Activated CD4-positive, alpha-beta memory T cell treated with anti-CD3 and anti-CD28 coated beads for 36 hours (primary cell): ENCODE measurements at places on chromosomes 5 and 9. TPM values are rescaled to one million over a fixed set of nuclear protein-coding genes. Genes with fewer than 3 reads are reported as not detected.

The RNF145 gene
- total RNA-seq: 92.6 TPM

DNA sequence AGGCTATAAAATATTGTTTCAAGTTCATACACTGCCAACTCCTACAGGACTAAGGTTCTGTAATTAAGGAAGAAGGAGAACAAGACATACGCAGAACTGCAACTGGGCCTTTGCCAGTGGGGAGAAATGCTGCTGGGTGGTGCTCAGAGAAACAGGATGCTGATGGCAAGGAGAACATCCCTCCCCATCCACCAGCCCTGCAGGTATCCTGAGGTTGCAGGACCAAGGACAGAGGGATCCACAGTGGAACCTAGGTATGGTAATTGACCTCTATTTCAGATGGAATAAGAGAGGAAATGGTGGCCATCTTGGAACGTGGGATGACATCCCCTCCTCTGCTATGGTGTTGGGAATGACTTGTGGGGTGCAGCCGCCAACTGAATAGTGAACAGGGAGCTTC lies 206.3 kb upstream of the S1PR3 start:
- H3K36me3 ChIP-seq: no peaks in the 10 kb centered on the region
- no peak overlapping the region for H3K27ac ChIP-seq
- no peak overlapping the region for H3K4me3 ChIP-seq
- peaks cover under 1% of the 10 kb centered on the region for H3K4me1 ChIP-seq
- peaks cover 19% of the 10 kb centered on the region for H3K27me3 ChIP-seq

The SOX30 gene
- 0.65 TPM for total RNA-seq

DNA sequence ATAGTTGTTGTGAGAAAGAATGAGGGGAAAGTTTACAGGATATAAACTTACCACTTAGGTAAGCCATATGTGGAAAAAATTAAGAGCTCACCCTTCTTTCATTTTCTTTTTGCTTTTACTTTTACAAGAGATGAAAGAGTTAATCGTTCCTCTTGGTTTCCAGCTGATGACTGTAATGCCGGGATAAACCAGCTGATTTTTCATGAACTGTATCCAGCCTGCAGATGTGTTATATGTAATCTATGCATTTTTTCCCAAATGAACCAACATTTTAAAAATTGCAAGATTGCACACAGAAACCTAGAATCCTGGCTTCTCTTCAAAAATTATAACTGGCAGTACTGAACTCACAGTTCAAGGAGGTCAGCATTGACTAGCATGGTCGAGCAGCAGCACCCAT lies 185.9 kb downstream of the GRIA1 start:
- no peaks in the 10 kb centered on the region for H3K27me3 ChIP-seq
- no peaks in the 10 kb centered on the region for H3K36me3 ChIP-seq
- no peak overlapping the region for H3K4me3 ChIP-seq
- H3K4me1 ChIP-seq: no peaks in the 10 kb centered on the region

The SH3GL2 gene
- not detected for total RNA-seq

- no peaks in the 10 kb centered on the region for H3K4me1 ChIP-seq
- no peaks in the 10 kb centered on the region for H3K36me3 ChIP-seq
- DNase-seq: no peak
Observed at GRCh38 chr5:69011910-69012309, 81.9 kb upstream of the SLC30A5 start.

DNA sequence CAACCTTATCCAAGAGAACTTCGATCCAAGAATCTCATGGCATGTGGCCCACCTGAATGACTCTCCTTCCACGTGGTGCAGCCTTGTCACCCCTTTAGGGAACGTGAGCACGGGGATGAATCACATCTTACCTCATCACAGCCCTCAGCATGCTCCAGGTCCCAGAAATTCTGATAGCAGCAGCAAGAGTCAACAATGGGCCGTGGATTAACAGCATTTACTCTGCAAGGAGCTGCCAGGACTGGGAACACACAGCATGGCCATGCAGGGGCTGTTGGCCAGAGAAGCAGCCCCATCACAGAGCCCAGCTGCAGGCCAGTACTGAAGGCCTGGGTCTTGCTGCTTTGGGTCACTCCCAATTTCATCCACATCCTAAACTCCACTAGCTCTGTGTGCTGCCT lies 150.4 kb downstream of the C5orf15 start:
- peaks cover 2% of the 10 kb centered on the region for H3K4me1 ChIP-seq
- H3K27me3 ChIP-seq: peaks cover 23% of the 10 kb centered on the region
- no peak for DNase-seq
- no peaks in the 10 kb centered on the region for H3K36me3 ChIP-seq

GRCh38 chr9:71859939-71860338 lies 51.1 kb downstream of the ABHD17B start:
- no peak overlapping the region for H3K4me3 ChIP-seq
- no peaks in the 10 kb centered on the region for H3K27me3 ChIP-seq
- no peak for DNase-seq
- no peak overlapping the region for H3K27ac ChIP-seq
- peaks cover 31% of the 10 kb centered on the region for H3K36me3 ChIP-seq
- H3K4me1 ChIP-seq: peaks cover 8% of the 10 kb centered on the region

DNA sequence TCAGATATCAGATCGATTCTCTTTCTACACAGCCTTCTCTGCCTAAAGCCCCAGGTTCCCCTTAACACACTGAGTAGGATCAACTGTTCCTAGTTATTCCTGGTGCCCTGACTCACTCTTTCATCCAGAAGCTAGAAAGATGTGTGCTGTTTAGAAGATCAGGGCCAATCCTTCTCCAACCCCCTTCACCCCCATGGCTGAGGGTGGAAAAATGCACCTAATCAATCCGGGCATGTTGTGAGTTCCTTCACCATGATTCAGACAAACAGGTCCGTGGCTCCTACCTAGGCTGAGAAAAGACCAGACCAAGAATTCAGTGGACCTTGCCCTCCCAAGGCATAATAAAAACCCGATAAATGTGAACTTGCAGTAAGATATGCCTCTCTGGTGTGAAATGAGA lies 85.4 kb upstream of the EQTN start:
- H3K27ac ChIP-seq: no peak overlapping the region
- H3K36me3 ChIP-seq: no peaks in the 10 kb centered on the region
- peaks cover 5% of the 10 kb centered on the region for H3K27me3 ChIP-seq
- DNase-seq: no peak
- H3K4me3 ChIP-seq: no peak overlapping the region
- peaks cover 7% of the 10 kb centered on the region for H3K4me1 ChIP-seq

GRCh38 chr5:82917584-82917983 lies 159.6 kb downstream of the TMEM167A start:
- H3K36me3 ChIP-seq: peaks cover 3% of the 10 kb centered on the region
- no peak overlapping the region for H3K4me3 ChIP-seq
- DNase-seq: no peak
- peaks cover 2% of the 10 kb centered on the region for H3K27me3 ChIP-seq
- no peak overlapping the region for H3K27ac ChIP-seq
- no peaks in the 10 kb centered on the region for H3K4me1 ChIP-seq
